ENCODE measurements at places on chromosomes 3 and 15.
A peak's percentile ranks its signal among the peaks of the same experiment; 100 is the strongest.

DNA sequence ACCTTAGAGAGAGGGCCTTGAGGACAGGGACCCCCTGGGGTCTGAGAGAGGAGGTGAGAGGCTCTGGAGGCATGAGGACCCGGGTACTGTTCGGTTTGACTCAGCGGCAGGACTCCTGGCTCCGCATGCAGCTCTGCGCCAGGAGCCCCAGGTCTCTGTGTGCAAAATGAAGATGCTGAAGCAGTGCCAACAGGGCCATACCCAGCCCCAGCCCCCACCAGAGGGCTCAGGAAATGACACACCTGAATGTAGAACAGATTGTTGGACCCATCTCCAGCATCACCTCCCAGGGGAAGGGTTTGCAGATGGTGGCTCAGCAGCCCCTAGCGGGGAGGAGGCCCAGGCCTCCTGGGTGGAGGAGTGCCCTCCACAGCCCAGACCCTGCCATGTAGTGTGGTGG is 30.2 kb downstream of the EPHB3 start:
- no peak for DNase-seq

GRCh38 chr3:182117583-182117982 is 405.9 kb downstream of the SOX2 start:
- DNase-seq = no peak

- DNase-seq = no peak
Measured at GRCh38 chr3:185521349-185522138, 22.7 kb upstream of the TMEM41A start.

DNA sequence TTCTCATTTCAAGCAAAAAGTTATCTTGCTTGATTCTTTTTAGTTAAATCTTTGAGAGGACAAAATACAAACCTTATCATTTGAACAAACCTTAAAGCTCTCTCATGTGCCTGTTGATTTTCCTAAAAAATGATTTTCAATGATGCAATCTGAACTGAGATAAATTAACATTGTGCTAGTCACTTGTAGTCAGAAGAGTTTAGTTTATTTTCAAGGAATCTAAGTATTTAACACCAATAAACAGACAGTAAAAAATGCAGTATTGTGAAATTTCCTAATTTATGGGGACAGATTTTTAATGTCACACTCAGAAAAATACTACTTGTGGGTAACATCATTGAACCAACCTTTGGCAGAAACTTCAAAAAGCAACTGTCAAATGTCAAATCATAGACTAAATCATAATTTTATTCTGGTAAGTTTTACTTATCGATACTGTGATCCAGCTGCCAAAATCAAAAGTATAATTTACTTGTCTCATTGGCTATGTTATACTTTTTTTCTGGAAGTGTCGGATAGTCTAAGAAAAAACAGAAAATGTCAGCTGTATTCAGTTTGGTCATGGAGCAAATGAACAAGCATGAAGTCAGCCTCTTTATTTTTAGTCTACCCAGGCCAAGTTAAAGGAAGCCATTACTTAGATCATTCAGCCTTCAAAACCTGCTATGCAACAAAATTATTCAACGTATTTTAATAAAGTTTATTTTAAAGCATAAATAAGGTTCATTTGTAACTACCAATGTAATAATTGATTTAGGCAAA is 52.4 kb upstream of the FNDC3B start:
- no peak for DNase-seq

DNA sequence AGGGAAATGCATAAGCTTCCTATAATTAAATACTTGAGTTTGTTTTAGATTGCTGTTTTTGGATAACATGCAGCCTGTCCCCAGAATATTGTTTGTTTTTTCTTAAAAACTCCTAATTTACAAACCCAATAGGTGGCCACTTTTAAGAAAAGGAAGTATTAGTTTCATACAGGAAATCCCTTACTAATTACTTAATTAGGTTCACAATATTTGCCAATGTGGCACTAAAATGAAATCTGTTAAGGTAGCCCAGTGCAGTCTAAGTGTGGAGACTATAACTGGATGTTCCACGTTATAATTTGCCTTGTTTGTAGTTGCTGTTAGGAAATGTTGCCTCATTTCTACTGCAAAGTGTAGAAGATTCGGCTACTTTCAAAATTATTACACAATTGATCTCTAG is 195.8 kb downstream of the BBX start:
- DNase-seq = no peak

GRCh38 chr15:73483053-73483452 is 40.1 kb downstream of the REC114 start:
- DNase-seq = no peak

- peak; percentile 20 for DNase-seq
Measured at GRCh38 chr3:19147905-19148767, at the start of gene KCNH8. Gene KCNH8 (plus strand): TSS chr3:19148510. CDS start chr3:19148720, 210 bp downstream.

- no peak for DNase-seq
Measured at GRCh38 chr15:25094066-25094465, 139.3 kb downstream of the SNRPN start.

GRCh38 chr3:15476378-15476777 is 45.1 kb downstream of the COLQ start:
- no peak for DNase-seq

- no peak for DNase-seq
Measured at GRCh38 chr15:45164914-45165313, 22.9 kb downstream of the SHF start.

DNA sequence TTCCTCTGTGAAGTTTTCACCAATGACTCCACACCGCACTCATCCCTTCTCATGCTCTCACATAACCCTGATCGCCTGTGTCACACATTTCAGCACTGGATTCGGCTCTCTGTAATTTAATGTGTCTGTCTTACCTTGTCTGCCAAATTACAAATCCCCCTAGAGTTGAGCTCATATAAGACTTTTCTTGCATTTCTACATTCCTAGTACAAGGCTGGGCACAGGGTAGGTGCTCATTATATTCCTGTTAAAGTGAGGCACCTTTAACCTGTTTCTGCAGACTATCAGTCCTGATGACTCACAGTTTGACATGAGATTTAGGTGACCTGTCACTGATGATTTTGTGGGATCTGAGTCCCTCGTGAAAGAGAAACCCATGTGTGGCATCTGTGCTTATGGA is 22.6 kb downstream of the TGM5 start:
- no peak for DNase-seq

- peak; percentile 66 for DNase-seq
Measured at GRCh38 chr3:184540777-184541681, 20.6 kb upstream of the EPHB3 start.

- no peak for DNase-seq
Measured at GRCh38 chr3:53948174-53948573, 56.5 kb upstream of the SELENOK start.

DNA sequence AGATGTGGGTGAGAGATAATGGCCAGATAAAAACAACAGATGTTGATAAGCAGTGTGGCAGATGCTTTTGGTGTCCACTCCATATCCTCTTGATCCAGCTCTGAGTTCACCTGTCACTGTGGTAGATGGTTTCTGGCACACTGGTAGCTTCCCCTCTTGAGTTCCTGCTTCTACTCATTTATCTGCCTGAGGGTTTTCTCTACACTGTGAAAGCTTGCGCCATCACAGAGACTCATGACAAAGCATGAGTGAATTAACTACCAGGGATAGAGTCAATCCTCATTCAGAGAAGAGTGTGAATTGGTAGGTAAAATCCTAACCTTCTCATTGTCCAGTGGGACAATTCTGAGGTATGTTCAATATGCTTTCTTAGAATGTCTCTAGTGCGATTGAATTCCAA is 50.0 kb upstream of the ARHGEF26 start:
- DNase-seq = no peak

GRCh38 chr3:36729204-36730056 is 34.9 kb downstream of the DCLK3 start:
- no peak for DNase-seq

DNA sequence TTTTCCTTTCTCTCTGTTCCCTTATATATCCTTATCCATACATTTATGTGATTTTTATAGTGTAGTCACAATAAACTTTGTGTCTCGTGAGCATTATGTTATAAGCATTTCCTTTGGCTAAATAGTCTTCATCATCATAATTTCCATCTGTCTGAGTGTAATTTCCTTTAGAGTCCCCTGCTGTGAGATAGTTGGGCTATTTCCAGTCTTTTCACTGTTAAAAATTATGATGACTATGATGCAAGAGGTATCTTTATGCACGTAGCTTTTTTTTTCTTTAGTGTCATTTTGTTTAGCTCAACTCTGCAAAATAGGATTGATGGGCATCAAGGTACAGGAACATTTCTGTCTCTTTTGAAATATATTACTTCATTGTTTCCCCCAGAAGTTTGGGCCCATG is 26.9 kb upstream of the CA12 start:
- DNase-seq = no peak

GRCh38 chr3:187022403-187023029 is 92.2 kb downstream of the ST6GAL1 start:
- DNase-seq = no peak

GRCh38 chr3:25040748-25041147 is 387.3 kb upstream of the RARB start:
- DNase-seq = no peak

DNA sequence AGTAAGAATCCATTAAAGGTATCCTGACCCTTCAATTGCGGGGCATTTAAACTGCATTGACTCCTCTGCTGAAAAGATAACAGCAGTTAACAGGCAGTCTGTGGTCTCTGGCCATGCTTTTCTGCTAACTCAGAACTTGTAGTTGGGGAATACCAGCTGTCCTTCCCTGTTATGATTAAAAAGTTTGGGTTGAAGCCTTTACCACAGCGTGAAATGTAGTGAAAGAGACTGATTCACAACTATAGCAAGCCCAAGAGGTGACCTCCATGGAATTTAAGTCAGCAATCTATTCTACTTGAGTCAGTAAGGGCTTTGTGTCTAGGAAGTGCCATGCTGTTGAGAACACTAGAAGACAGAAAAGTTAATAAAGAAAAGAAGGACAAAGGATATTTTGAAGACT is 1037.3 kb downstream of the SI start:
- DNase-seq = no peak

DNA sequence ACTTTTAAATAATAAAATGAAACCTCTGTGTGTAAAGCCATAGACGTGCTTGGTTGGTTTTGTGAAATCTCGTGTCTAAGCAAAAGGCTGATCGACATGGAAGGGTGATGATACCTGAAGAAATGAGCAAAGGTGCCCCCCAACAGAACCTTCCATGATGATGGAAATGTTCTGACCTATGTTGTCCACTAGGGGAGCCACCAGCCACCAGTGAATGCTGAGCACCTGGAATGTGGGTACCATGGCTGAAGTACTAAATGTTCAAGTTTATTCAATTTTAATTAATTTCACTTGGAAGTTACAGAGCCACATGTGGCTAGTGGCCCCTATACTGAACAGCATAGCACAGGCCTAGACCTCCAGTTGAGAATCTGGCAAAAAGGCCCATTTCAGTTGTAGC is 158.8 kb downstream of the POLR2M start:
- no peak for DNase-seq

DNA sequence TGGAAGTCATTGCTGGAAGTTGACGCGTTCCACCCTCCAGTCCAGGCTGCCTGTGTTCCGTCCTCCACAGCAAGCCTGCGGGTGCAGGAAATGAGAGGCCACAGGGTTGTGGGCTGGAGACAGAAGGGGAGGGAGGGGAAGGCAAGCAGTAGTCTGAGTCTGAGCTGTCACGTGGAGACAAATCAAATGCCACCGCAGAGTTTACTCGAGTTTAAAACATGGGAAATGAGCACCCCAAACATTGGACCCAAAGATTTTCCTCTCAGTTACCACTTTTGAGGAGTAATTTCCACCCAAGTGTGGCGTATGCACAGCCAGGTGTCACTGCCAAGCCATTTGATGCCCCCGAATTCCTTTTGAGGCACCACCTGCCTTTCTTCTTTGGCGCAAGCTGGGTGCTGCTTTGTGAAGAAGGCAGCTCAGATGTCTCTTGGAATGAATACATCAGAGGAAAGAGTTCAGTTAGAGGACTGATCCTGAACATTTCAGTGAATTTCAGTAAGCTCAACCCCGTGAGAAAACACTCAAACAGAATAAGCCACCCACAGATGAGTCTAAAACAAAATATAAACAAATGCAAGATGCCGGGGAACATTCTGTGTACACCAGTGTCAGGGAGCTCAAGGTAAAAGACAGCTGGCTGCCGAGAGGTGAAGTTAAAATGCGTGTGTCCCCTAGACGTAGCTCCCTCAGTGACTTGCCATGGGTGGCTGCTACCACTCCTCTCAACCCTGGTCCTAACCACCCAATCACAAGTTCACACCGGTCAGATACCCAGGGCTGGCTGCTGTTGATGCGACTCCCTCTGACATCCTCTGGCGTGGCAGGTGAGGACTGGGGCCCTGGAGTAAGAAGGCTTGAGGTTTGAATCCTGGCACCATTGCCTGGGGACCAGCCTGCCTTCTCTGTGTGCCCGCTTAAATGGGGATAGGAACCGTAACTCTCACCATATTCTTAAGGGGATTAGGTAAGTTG is 203.8 kb downstream of the UACA start:
- DNase-seq = peak; percentile 69

- DNase-seq = no peak
Measured at GRCh38 chr15:65653341-65653740, 31.6 kb downstream of the SLC24A1 start.

GRCh38 chr3:39911465-39912309 is 102.3 kb downstream of the MYRIP start:
- DNase-seq = no peak

- peak; percentile 13 for DNase-seq
Measured at GRCh38 chr15:58771621-58772250, 634 bp downstream of the MINDY2 start.

DNA sequence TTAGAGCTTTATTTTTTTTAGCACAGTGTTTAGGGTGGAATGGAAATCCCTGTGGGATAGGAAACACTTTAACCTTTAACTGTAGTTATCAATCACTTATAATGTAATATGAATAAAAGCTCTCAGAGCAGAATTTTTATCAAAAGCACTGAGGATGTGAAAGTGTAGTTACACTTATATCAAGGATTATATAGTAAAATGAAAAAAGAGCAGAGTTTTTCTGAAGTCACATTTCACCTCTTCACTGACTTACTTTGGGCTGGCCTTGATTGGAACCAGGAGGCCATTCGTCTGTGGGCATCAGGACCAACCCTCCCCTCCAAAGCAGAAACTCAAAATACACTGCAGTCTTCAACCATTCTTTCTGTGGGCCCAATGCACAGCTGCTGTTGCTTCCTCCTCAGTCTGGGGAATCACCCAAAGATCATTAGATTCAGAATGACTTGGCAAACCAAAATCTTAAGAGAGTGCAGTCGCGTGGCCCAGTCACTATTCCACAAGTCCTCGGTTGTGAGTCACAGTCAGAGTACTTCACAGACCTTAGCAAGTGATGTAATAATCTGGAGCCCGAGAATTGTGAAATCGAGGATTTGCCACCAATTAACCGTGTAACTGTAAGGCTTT is 132.6 kb upstream of the COL8A1 start:
- peak; percentile 51 for DNase-seq

Data from stimulated activated naive CD8-positive, alpha-beta T cell treated with anti-CD3 and anti-CD28 coated beads, Interleukin-15, amount 100 ng/mL, for 72 hours (primary cell).